Skin of body (tissue), 3 donors: ENCODE measurements at places on chromosomes 3 and 15. TPM values are rescaled to one million over a fixed set of nuclear protein-coding genes. Genes with fewer than 3 reads are reported as not detected.

TMEM266 gene
- total RNA-seq, result 0.20 TPM

- DNase-seq, result peak; percentile 99
Measured at GRCh38 chr3:171788546-171789351, 21.5 kb downstream of the PLD1 start.

- no peak for DNase-seq
Measured at GRCh38 chr3:187292181-187292580, 644 bp upstream of the MASP1 start.

GP9 gene
- total RNA-seq, result 0.49 TPM

DNA sequence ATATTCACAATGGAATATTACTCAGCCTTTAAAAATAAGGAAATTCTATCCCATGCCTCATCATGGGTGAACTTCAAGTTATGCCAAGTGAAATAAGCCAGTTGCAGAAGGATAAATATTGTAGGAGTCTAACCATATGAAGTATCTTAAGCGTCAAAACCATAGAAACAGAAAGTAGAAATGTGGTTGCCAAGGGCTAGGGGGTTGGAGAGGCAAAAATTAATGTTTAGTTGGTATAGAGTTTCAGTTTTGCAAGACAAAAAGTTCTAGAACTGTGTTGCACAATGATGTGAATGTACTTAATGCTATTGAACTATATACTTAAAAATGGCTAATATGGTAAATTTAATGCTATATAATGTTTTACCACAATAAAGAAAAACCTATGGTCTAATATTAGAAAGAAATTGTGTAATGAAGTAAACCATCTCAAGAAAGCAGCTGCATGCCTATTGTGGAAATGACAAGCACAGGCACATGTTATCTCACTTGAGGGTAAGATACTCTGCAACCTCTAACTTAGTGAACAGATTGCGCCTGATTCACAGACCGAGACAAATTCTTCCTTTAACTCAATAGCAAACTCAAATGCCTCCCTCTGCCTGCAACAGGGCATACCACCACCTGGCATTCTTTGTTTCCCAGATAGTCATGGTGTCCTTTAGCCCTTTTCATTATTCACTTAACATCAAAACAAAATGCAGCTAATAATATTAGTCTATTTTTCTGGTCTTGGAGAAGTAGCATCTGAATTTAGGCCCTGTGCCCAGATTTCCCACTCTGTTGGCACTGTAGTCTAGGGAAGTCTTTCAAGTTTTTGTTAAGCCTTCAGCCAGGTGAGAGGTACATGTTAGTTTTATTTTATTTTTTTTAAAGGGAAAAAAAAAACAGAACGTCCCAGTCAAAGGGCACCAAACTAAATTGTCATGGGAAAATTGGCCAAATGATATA, 80.2 kb upstream of the ACP3 start:
- no peak for DNase-seq

- no peak for DNase-seq
Measured at GRCh38 chr15:70783041-70783440, 19.7 kb upstream of the UACA start.

- DNase-seq, result no peak
Measured at GRCh38 chr3:124859025-124859424, 28.1 kb downstream of the ITGB5 start.

DNA sequence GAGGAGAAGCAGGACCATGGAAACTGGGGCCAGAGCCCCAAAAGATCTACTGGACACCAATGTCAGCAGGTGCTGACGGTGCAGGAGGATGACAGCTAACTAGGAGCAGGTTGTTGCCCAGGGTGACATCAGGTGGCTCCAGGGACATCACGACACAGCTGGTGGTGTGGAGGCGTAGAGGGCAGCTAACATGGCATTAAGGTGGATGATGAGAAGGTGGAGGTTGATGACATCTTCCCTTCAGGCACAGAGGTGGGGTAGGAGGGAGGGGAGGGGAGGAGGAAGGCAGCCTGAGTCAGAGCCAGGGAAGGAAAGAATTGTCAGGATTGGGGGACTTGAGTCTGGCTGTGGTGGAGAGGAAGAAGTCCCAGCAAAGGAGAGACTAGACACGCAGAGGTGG, 1.5 kb upstream of the EPHB1 start:
- DNase-seq, result no peak

NLGN1 gene
- 9.5 TPM for total RNA-seq

DNA sequence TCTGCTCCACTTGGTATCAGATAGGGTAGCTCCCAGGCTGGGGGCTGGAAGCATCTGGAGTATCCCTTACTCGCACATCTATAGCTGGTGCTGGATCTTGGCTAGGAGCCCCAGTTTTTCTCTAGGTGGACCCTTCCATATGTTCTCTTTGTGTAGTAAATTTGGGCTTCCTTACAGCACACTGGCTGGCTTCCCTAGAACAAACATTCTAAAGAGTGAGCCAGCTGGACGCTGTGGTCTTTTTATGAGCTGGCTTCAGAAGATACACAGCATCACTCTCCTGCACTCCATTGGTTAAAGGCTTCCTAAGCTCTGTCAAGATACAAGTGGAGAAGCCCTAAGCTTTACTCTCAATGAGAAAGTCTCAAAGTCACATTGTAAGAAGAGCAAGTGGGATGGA, 322.1 kb downstream of the WDR72 start:
- peak; percentile 7 for DNase-seq

DNA sequence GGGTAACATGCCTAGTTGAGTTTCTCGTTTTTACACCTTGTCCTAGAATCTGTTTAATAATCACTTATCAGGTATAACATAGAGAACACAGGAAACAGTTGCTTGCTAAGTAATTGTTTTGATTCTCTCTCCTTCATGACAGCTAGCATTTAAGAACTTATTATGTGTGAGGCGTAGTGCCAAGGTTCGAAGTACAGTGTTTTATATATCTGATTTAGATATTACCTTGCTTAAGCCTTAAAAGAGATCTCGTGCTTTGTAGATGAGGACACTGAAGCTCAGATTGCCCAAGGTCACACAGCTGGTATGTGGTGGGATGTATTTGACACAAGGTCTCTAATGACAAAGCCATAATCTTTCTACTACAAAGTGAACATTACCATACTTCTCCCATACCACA, 29.0 kb upstream of the IFT57 start:
- no peak for DNase-seq

DNA sequence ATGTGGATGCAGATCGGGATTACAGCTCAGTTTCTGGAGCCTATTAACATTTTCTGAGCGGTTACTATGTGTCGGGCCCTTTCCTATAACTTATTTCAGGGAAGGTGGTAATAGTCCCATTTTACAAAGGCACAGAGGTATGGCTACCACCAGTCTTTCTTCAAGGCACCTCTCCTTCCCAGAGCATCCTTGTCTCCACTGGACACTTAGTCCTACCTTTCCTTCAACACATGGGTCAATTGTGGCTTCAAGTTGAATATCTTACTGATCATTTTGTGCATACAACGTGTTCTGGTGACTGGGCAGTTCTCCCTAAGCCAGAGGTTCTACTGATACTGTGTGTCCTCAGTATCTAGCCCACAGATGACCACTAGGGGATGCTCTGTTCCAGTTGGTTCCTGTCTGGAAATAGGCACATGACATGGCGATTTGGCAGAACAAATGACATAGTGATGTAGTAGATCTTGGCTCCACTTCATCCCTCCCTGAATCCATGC, 60.7 kb upstream of the CMTM8 start:
- DNase-seq, result no peak

GRCh38 chr3:44436181-44436580, 41.3 kb downstream of the ZNF445 start:
- DNase-seq, result no peak

GRCh38 chr3:135056084-135056730, 261.1 kb downstream of the EPHB1 start:
- peak; percentile 0 for DNase-seq

EIF2A gene
- total RNA-seq, result 149 TPM

CIB2 gene
- total RNA-seq, result 8.7 TPM

DNA sequence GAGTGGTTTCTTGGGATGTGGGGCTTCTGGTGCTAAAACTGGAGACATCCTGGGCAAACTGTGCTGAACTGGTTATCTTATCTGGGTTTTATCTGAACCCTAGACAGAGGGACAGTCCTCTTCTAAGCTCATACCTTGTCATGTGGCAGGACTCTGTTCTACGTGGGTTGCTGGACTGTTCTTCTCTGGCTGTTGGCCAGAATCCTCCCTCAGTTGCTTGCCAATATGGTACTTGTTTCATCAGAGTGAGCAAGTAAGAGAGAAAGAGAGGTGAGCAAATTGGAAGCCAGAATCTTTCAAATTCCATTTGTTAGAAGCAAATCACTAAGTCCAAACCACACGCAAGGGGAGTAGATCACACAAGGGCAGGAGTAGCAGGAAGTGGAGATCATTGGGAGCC, 291.5 kb upstream of the TBL1XR1 start:
- DNase-seq, result no peak

DNA sequence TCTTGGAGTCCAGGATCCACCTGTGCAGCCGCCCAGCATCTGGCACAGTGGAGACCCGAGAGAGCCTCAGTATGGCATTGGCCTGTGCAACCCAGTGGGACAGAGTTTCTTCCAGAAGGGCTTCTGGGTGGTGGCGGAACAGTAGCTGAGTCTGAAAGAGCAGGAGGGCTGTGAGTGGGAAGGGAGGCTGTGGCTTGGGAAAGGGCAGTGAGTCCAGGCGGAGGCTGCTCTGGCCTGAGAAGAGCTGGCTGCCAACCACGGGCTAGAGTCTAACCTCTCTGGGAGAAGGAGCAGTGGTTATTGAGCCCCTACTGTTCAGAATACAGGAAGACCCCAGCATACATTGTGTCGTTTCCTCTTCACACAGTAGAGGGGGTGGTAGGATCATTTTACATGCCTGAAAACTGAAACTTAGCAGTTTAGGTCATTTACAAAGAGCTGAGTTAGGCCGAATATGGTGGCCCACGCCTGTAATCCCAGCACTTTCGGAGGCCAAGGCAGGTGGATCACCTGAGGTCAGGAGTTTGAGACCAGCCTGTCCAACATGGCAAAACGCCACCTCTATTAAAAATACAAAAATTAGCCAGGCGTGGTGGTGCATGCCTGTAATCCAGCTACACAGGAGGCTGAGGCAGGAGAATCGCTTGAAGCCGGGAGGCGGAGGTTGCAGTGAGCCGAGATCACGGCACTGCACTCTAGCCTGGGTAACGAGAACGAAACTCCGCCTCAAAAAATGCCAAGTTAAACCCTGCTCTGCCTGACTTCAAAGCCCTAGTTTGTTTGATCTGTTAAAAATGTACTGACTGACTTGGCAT, 3.2 kb downstream of the AEN start:
- peak; percentile 49 for DNase-seq

ISLR gene
- 46.8 TPM for total RNA-seq

DNA sequence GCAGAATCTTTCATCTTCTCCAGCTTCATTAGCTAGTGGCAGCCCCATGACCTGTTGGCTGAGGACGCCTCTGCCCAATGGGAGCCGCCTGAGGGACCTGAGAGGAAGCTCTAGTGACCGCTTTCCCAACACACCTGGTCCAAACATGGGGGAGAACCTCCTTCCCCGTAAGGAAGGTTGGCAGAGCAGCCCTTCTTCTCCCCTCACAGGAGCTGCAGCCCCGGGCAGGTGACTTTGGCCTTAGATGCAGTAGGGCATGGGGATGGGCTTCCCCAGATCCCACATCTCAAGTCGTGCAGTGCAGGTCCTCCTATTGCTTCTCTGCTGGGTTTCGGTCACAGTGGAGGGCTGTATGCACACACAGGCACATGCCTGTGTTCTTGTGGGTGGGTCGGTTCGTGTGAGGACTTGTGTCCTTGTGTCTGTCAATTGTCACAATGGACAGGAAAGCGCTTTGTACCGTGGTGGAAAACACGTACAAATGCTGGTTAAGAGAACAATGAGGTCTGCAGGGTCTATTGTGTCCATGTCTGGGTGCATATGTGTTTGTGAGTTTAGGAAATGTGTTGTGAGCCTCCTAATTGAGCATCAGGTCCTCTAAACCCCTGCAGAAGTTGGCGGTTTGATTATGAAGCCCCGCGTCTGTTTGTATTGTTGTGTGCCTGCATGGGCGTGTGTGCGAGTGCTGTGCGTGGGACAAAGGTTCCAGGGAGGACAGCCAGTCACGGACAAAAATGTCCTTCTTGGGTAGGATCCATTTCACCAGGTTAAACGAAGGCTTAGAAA, 1.4 kb downstream of the ISLR2 start:
- DNase-seq, result no peak

SEC11A gene
- 134 TPM for total RNA-seq

GRCh38 chr3:7813365-7813764, 688.3 kb upstream of the LMCD1 start:
- no peak for DNase-seq

DNA sequence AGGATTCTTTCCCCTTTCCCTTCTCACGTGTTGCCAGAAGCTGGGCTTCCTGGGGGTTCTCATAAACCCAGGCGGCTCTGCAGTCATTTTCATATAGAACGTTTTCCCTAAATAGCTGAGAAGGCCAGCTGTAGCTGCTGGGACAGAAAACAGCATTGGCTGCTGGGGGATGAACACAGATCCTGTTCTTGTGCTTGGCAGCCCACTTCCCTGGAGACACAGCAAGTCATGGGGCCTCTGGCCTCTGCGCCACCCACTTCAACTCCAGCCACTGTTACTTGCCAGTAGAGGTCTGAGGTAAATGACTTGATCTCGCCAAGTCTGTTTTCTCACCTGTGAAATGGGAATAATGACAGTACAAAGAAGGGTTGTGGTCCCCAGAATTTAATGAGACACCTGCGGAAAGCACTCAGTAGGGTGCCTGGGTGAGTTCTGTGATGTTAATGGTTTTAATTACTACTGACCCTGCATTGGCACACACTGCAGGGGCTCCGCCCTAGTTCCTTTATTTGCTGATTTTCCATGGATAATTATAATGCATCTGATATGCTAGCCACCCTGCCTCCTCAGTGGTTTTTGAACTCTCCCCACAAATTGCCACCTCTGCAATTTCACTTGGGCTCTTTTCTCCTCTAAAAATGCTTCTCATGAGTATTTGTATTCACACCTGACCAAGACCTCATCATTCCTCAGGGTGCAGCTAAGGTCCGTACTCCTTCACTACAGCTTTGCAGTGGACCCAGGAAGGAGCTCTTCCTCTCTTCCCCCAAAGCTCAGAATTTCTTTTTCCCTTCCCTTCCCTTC, 274.7 kb downstream of the RPLP1 start:
- peak; percentile 56 for DNase-seq

- no peak for DNase-seq
Measured at GRCh38 chr3:116161575-116162525, 283.4 kb downstream of the LSAMP start.

CCR9 gene
- not detected for total RNA-seq

PSTPIP1 gene
- 4.3 TPM for total RNA-seq

- DNase-seq, result no peak
Measured at GRCh38 chr3:193023218-193023617, 105.6 kb upstream of the MB21D2 start.

GRCh38 chr3:148367756-148368155, 329.9 kb upstream of the AGTR1 start:
- peak; percentile 8 for DNase-seq
